ENCODE measurements at places on chromosomes 5 and 9.

GRCh38 chr5:173919443-173919842 is 31.3 kb downstream of the CPEB4 start:
- DNase-seq: no peak

DNA sequence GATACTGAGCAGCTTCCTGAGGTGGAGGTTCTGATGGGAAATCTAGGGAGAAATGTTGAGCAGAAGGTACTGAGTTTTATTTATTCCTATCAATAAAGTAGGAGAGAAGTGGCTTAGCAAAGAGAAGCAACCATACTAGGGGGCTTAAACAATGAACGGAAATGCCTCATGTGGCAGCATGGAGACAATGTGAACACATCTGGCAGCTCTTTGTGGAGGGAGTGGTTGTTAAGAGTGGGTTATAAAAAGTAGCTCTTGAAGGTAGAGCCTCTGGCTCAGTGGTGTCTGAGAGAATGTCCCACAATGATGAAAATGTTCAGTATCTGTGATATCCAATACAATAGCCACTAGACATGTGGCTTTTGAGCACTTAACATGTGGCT is 52.7 kb upstream of the EQTN start:
- no peak for DNase-seq

DNA sequence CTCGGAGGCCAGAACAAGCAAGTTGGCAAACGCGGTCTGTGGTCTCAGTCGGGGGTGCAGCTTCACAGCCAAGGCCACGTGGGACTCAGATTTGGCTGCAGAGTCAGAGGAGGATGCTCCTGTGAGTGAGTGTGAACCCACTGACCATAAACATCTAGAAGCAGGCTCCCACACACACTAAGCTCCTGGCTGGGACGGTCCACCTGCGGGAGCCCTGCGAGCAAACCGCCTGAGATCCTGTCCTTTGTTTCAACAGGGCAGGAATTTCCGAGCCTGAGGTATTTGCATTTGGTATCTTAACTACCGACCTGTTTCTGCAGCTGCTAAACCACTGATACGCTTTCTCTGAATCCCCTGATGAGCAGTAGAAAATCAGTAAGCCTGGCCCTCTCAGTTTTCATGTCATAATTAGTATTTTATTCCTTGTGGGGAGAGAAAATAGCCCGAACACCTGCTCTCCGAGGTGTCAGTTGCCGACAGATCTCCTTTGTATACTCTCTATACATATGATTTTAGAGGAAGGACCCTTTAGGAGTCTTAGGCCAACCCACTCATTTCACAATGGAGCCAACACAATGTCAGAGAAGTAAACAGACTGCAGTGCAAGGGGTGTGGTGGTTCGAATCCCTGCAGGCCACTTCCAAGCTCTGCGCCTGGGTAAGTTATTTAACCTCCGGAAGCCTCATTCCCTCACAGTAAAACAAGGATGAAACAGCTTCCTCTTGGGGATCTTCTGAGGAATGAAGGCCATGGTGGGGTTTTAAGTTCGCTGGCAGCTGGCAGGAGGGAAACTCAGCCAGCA is 40.9 kb upstream of the PWWP2A start:
- DNase-seq: no peak

GRCh38 chr5:88782571-88782970 is 100.4 kb downstream of the MEF2C start:
- no peak for DNase-seq

- DNase-seq: no peak
These were observed 507.7 kb upstream of the PTGER4 start for GRCh38 chr5:40171971-40172370.

DNA sequence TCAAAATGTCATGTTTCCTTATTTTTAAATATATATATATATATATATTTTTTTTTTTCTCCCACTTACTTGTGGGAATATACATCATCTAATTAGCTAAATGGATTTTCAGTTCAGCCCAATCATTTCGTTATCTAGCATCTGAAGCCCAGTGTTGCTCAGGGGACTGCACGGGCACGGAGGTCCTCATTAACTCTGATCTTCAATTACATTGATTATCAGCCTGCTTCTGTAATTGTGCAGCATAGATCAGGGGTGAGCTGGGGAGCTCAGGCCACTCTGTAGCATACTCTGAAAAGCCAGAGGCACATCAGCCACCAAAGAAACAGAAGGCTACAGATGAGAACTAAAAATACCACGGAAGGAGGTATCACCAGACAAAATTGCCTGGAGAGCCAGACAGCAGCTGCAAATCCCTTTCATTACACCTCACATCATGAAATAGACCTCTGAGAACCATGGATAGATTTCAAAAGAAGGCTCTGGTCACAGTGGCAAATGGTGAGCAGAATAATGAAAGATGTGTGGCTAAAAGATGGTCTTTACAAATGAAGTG is 326.4 kb downstream of the TRIM32 start:
- no peak for DNase-seq

DNA sequence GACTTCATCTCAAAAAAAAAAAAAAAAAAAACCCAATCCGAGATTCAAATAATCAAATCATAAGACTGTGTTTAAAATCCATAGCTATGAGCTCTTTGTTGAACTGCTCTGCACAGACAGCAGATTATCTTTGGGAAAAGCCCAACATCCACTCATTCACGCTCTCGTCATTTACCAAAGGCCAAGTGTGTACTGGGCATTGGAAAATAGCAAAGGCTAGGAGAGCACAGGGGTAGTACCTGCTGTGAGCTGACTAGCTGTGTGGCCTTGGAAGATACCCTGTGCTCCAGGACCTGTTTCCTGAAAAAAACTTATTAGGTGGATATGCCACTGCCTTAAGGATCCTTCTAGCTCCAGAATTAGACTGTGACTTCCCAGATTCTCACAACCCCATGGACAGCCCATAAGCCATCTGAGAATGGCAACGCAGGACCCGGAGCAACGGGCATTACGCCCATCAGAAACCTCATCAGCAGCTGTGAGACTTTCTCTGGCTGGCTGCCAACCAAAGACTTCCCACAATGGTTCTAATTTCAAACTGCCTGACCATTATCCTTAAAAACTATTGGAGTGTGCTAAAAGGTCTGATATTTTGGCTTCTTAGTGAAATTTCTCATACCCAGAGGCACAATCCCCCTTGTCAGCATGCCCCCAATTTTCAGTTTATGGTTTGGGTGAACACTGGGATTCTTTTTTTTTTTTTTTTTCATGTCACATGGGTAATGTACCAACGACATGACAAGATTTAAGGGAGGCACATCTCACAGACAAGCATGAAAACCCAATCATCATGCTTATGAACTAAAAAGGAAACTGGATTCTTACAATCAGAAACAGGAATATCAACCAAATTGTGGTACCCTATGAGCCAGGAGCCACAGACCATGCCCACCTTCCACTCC is 16.8 kb downstream of the SERINC5 start:
- no peak for DNase-seq

DNA sequence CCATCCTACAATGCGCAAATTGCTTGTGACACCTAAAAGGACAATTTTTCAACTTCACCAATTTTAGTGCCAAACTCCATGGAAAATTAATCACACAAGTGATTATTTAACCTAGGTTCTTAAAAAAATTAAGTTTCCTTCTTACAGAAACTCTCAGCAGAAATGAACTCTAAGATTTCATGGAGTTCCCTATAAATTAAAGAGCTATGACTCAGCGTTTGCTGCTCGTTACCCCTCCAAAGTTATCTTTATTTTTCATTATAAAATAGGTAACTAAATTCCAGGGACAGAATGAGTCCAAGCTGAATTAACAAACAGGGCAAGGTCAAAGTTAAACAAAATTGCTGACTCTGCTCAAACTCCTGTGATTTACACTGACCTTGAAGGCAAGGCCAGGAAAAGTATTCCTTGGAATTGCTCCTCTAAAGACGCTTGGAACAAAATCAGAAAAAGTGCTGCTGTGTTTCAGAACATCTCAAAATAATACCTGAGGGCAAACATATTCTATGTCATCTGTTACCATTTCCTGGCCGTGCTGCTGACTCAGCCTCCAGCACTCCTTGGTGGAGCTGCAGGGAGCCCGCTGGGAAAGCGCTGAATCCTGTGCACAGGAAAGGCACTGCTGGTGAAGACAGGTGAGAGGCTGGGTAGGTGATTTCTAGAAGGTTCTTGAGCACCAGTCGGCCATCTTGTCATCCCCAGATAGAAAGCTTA is 2.5 kb upstream of the CMBL start:
- DNase-seq: no peak

- DNase-seq: no peak
These were observed 355.0 kb downstream of the EBF1 start for GRCh38 chr5:158744680-158745079.

GRCh38 chr9:98226957-98227356 is 28.5 kb downstream of the TBC1D2 start:
- DNase-seq: no peak

GRCh38 chr9:6080154-6080716 is 64.8 kb upstream of the RANBP6 start:
- peak; percentile 29 for DNase-seq

DNA sequence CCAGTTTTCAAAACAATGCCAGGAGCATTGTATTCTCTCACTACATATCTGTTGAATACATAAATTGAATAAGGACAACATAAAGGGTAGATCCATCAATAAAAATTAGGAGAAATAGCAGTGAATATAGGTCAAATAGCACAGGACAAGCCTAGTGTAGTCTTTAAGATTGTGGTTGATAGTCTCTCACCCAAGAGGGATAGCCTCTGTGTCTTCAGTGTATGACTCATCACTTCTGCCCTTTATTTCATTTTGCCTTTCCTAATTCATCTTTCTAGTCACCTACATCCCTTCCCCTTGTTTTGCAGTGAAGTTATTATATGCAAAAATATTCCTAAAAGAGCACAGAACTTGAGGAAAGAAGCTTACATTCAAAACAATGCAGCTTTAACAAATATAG is 335.0 kb upstream of the TUSC1 start:
- no peak for DNase-seq

DNA sequence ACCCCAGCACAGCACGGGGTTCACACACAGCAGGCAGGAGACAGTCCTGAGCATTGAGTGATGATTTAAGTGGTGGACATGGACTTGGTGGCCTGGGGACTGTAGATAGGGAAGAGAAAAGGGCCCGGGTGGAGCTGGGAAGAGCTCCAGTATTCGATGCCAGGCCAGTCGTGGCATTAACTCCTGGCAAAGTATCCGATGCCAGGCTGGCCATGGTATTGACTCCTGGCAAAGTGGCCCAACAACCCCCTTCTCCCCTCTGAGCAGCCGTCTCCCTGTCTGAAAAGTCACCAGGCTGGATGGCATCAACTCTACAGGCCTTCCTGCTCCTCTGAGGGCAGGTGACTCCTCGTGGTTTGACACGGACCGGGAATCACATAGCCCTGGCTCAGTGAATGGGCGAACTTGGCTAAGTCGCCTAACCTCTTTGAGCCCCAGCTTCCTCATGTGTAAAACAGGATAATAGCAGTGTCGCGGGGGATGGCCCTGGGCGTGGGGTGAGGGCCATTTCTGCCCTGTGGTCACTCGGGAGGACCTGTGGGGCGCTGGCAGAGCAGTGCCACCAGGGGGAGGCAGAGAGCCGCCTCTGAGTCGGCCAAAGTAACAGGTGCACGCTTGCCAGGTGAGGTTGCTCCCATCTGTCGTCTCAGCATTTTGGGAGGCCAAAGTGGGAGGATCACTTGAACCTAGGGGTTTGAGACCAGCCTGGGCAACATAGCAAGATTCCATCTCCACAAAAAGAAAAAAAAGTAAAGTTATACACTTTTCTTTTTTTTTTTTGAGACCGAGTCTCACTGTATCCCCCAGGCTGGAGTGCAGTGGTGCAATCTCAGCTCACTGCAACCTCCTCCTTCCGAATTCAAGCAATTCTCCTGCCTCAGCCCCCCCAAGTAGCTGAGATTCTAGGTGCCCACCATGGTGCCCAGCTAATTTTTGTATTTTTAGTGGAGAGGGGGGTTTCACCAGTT is 5.7 kb upstream of the SEC16A start:
- peak; percentile 60 for DNase-seq

- no peak for DNase-seq
These were observed 654 bp downstream of the PURA start for GRCh38 chr5:140114341-140115185.

GRCh38 chr9:27303219-27303618 is 6.3 kb upstream of the EQTN start:
- no peak for DNase-seq

DNA sequence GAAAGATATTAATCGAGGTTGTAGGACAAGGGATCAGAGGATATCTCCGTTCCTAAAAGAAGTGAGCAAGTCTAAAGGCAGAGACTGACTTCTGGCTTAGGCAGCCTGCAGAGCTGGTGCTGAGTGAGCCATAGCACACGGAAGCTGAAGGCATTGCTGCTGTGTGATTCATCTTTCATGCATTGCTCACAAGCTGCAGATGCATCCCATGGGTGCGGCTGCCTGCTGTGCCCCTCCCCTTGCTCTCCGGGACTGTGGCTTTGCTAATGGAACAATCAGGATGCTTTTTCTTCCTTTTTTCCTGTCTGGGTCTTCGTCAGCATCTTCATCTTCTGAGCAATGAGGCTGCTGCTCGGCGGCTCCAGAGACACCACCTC is 341.4 kb downstream of the DIRAS2 start:
- DNase-seq: no peak

- DNase-seq: no peak
These were observed 975 bp downstream of the TPRN start for GRCh38 chr9:137199411-137200121.

DNA sequence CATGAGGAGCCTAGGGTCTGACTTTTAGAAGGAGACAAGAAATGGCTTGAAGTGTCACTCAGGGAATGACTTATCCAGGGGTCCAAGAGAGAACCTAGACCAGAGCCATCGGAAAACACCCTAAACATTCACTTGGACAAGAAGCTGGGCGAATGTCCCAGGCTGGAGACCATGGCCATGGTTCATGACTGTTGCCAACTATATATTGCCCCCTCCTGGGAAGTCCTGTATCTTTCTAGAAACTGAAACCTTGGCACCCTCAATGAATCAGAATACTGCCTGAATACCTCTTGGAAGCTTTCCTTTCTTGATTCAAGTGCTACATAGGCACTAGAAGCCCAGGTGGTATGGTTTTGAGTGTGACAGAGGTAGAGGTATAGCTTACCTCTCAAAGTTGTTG is 29.9 kb downstream of the TRMO start:
- DNase-seq: no peak

DNA sequence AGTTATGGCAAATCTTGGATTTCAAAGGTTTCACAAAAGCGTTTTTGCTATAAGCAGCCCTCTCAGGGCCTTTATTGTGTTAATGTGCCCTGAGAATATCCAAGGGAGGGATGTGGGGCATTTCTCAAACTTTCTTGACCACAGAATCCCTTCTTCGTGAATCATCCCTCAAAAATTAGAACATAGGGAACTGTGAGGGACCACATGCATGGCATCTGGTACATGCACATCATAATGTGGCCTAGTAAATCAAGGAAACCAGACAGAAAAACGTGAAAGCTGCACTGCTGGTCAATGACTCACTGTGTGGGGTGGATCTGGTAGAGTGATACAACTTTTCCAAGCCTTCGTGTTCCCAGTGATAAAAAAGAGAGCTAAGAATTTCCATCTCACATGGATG is 22.4 kb downstream of the DDX31 start:
- no peak for DNase-seq
